ENCODE measurements at places on chromosomes 11 and 22.

DNA sequence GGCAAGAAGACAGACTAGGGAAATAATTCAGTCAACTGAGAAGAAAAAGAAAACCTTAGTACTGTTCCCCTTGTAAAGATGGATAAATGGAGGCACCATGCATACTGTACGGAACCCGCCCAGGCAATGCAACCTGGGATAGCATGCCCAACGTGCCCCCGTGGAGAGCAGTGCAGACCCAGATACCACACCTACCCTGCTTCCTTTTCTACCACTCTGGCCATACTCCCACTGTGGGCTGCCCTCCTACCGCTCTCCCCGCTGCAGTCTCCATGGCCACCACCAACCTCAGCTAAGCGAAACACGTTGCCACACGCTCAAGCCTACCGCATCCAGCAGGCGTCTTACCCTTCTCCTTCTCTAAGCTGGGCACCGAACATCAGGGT lies 117.4 kb upstream of the SERPIND1 start:
- no peak for DNase-seq

GRCh38 chr11:72589802-72590761 lies 84.1 kb downstream of the PDE2A start:
- DNase-seq = peak; percentile 49

- DNase-seq = no peak
These were observed 306.7 kb downstream of the SOX6 start for GRCh38 chr11:16049611-16050010.

DNA sequence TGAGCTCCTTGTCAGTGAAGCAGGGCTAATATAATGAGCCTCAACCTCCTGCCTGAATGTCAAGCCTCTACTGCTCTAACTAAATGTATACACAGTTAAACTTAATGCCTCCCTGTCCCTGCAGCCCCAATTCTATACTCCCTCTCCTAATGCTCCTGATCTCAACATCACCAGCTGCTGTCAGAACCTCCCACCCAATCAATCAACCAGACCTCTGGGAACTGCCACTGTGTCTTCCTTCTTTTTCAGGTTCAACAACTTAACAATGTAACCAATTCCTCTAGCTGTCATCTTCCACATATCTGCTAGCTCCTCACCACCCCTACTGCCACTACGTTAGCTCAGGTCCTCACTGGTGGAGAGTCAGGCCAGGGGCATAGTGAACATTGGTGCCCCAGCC lies 339.8 kb upstream of the NARS2 start:
- no peak for DNase-seq

GRCh38 chr22:30680991-30681770 lies 13.5 kb upstream of the OSBP2 start:
- DNase-seq = no peak

DNA sequence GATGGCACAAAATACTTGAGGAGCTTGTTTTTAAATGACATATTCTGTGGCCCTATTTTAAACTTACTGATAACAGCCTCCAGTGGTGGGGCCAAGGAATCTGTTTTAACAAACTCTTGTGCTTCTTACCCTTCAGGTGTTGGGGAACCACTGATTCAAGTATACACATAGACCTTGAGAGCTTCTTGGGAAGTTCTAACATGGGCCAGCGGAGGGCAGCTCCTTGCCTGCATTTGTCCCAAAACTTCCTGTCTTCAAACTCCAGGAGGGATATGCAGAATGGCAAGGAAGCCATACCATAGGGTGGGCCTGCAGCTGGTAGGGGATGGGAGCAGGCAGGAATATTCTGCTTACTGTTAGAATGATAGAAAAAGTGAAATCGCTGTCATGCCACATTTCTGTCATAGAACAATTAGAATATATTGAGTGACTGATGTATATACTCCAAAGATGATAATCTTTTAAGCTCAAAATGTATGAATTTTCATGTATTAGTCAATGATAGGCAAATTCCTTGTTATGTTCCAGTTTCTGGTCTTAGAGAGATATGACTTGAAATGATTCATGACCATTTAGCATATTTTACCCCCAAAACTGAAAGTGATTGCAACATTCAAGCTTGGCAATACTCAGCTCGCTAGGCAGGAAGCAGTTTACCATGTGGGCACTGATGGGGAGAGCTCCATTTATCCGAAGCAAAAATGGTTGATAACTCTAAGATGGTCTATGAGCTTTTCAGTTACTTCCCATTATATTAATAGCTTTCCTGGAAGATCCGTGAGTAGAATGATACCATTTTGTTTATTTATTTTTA lies 9.2 kb downstream of the EXT2 start:
- DNase-seq = no peak

- DNase-seq = no peak
These were observed 2.9 kb upstream of the TTLL1 start for GRCh38 chr22:43092085-43092484.

- DNase-seq = no peak
These were observed 259.9 kb downstream of the CADM1 start for GRCh38 chr11:115244296-115244695.

DNA sequence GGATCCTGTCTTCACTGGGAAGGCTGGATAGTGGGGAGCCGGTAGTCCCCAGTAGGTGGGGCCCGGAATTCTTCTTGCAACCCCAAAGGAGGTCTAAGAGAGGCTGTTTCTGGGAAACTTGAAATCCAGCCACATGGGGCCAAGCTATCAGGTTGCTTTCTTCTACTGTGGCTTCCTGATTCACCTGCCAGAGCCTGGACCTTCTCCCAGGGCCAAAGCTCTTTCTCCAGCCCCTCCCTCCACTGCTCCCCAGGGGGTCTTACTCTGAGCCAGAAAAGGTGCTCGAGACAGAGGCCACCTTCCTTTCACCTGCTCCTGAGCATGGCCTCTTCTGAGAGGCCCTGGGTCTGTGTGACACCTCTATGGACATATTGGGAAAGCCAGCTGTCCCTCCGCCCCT lies 9.1 kb downstream of the TST start:
- no peak for DNase-seq

DNA sequence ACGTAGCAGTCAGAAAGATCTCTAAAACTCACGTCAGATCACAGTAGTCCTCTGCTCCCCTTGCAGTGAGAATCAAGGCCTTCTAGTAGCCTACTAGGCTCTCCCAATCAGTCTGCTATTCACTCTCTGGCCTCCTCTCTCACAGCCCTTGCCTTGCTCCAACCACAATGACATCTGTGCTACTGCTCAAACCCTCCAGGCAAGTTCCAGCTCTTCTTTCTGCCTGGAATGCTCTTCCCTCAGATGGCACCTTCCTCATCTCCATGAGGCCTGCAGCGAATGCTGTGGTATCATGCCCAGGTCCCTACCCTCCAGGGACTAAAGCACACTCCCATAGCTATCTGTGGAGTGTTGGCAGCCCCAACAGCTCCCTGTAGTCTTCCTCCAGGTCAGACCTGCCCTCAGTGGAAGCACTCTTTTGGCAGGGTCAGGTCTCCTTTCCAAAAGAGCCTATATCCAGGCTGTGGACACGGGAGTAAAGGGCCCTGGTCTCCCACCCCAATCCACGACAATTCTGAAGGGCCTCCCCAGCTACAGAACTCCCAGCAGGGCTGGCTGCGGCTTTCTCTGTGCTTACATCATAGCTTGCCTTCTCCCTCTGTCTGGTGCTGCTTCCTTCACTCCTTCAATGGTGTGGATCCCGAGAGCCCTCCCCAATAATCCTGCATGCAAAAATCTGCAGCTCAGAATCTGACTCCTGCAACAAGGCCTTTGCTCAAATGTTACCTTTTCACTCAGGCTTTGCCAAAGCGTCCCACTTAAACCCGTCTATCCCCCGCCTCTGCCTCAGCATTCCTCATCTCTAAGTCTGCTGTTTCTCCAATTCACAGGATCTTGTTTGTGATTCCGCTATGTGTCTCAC lies 8.9 kb downstream of the HIRA start:
- DNase-seq = no peak

DNA sequence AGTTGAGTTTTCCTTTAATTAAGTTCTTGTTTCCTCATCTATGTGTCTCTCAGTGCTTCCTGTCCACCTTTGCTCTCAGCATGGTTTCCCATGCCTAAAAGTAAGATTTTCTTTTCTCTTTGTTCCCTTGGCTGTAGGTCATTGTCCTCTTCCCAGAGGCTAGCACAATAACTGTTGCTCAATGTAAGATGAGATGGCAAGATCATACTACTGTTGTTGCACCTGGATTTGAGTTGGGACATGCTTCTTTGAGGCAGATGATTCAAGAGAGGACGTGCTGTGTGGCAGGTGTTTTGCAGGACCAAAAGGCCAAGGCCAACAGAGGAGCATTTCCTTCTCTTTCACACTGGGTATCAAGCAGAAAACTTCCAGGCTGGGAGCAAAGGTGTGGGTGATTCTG lies 11.3 kb upstream of the NELL1 start:
- DNase-seq = no peak

DNA sequence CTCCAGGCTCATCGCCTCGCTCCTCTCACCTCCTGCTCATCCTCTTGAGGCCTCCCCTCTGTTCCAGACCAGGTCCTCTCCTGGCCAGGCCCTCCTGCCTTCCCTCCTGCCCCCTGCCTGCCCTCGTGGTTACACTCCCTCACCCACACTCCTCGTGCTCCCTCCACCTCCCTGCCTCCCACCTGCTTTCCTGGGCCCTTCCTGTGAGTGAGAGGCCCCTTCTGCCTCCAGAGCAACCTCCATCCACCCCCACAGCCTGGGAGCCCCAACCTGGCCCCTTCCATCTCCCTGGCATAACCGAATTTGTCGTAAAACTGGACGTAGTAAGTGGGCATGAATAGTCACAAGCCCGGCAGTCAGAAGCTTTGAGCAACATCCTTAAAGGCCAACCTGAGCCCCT lies 4.5 kb downstream of the APOBEC3G start:
- DNase-seq = no peak

DNA sequence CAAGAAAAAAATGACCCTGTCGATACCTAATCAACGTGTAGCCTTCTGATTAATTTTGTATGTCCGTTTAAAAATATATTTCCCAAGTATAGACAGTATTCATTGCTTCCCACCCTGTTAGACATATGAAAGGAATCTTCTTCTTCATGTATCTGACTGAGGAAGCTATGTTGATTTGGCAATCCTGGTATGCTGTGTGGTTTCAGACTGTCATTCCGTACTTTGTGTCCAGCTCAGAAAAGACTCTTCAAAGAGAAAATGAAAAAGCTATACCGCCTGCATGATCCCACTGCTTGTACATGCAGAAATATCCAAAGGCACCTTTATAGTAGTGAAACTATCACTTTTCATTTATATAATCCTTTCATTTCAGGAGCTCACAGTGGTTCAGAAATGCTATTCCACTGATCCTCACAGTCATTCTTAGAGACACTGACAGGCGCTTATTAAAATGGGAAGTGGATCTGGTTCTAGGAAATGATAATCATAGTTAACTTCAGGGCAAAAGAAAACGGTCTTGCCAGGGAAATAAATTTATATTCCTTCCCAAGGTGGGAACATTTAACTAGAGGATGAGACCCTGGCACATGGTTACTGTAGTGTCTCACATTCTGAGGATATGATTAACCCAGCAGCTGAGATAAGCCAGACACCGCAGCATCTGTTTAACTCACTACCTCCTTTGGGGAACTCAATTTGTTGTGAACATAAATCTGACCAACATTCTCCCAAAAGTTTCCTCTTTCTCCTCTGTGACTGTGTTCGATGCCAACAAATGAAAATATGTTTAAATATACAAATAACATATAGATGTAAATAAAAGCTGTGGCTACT lies 599.2 kb upstream of the LUZP2 start:
- DNase-seq = no peak

DNA sequence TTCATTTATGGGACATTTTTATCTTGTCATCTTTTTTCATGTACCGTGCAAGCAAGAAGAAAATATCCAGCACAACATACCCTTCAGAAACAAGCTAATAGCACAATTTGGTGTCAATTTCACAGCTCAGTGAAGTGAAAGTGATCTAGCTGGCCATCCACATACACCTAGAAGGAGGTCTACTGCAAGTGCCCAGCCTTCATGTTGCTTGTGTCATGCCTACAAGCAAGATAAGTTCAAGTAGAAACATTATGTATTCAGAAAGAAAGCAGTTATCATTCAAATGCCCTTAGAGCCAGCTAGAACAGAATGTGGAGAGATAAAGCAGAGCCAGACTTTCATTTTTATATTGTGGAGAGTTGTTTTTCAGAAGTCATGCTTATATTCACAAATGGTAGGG lies 325.7 kb upstream of the PITPNB start:
- no peak for DNase-seq

GRCh38 chr11:85948884-85949283 lies 93.7 kb downstream of the CCDC83 start:
- no peak for DNase-seq

DNA sequence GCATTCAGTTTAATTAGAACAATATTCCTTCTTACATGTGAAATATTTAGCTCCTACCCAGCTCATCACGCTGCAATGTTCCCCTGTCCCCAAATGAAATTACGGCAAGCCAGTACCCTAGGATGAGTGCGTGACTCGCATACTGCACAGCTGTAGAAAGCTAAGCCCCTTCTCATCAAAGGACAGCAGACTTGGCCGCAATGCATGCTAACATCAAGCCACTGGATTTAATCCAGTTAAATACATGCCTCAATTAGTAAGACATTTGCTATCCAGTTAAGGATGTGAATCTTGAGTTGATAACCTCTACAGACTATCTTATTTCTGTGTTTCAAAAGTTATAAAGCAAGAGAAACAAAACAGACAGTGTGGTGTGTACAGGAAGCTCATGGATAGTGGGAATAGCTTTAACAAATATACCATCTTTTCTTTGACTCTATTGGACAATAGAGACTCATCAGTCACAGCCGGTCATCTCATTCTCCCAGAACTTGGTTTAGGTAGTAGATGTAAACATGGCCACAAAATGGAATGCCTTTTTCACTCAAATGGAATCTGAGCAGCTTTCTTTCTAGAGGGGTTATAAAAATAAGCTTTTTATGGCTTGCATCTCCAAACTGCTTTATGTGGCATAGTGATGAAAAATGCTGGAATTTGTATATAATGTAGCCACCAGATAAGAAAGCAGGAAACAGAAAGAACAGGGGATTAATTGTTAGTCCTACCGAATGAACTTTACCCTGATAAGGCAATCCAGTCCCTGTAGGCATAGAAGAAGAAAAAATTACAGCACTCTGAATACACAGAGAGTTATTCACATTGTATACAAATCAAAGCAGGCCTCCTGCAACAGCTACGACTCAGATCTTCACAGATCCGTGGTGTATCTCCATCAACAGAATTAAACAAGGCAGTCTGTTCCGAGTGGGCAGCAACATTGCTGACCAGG lies 224.1 kb downstream of the CADM1 start:
- no peak for DNase-seq

GRCh38 chr22:32206774-32207758 lies 2.2 kb upstream of the RFPL2 start:
- DNase-seq = peak; percentile 27

GRCh38 chr11:91947215-91947820 lies 277.3 kb upstream of the FAT3 start:
- no peak for DNase-seq

GRCh38 chr11:3604167-3604566 lies 37.6 kb downstream of the ART5 start:
- no peak for DNase-seq

- DNase-seq = no peak
These were observed 23.0 kb downstream of the YDJC start for GRCh38 chr22:21606775-21607174.

- no peak for DNase-seq
These were observed 182.7 kb downstream of the ADAMTS15 start for GRCh38 chr11:130631119-130631518.

Measured in activated CD4-positive, alpha-beta T cell treated with anti-CD3 and anti-CD28 coated beads, Interleukin-2, amount 50 U/mL, for 1 hour (primary cell).